NB4 (cell line): ENCODE measurements at places on chromosomes 7 and 10.

DNA sequence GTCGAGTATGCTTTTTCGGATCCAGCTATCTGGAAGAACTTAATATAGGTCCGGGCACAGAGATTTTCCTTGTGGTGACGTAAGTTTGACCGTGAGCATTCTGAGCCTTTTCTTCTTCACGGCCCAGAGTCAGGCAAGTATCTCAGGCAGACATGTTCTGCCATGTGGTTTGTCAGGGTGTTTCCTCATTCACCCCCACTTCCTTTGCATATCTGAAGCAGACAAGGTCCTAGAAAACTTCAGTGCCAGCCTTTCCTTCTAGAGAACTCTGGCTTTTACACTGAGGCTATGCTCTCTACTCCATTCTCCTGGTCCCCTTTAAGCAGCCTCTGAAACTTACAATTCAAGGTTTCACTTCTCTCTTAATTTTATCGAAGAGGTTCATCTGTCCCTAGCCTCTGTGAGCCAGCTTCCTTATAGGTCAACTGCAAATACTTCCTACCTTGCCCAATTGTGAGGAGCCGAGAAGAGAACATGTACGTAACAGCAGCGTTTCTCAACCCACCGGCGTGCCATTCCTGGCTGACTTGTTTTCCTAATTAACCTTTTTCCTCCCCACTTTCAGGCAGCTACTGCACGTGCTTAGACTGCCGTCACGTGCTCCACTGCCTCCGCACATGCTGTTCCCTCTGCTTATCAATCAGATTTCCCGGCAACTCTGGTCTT lies 47.3 kb downstream of the CDCA7L start:
- peak; percentile 69 for DNase-seq

GRCh38 chr10:63142136-63142535 lies 9.0 kb downstream of the NRBF2 start:
- no peak for DNase-seq

DNA sequence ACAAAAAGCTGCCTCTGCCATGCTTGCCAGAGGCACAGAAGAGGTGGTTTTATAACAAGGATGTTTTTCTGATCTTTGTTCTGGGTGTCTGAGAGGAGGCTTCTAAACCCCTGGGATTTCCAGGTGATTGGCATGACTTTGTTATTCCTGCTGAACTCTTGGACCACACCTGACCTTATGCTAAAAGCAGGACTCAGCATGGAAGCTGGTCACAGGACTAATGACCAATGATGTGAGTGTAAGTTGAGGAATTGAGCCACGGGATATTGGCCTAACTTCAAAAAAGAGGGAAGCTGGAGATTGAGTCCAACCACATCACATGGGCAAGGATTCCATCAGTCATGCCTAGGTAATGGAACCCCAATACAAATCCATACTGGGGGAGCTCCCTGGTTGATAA lies 437.9 kb downstream of the POM121L12 start:
- DNase-seq, result no peak

DNA sequence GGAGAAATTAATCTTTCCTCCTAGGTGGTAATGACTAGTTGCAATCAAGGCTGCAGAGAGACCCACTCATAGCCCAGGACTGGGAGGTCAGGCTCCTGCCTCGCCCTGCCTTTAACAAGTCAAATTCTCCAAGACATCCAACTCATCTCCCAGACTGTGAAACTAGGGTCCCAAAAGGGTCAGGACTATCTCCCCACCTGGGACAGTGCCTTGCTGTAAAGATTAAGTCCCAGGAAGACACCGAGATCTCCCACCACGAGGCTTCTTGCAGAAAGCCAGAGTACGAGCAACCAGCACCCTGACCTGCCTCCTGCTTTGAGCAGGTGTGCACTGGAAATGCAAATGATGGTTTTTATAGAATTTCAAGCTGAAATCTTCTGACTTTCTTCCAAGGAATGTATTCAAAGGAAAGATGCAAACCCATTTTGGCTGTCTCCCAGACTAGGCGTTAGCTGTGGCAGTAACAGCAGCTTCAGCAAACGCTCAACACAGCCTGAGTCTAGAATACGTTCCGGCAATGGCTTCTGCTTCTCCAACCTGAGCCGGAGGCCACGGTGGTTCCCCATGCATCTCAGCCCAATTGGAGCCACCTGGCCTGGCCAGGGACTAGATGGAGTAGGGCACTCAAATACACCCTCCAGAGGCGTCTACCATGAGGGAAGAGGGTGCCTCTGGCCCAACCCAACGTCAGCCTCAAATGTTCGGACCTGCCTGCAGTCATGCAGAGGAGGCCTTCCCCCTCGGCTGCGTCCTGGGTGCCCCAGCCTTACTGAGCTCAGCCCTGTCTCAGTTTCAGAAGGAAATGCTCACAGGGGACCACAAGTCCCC lies 170.4 kb downstream of the PRKAG2 start:
- DNase-seq, result no peak

- DNase-seq, result peak; percentile 96
Observed at GRCh38 chr7:47291461-47292081, 290.3 kb downstream of the TNS3 start.

- no peak for DNase-seq
Observed at GRCh38 chr10:120415709-120416330, 41.2 kb upstream of the PLPP4 start.

GRCh38 chr7:71566991-71567390 lies 435.0 kb downstream of the GALNT17 start:
- no peak for DNase-seq

GRCh38 chr10:33272635-33273034 lies 61.8 kb downstream of the NRP1 start:
- DNase-seq, result no peak

DNA sequence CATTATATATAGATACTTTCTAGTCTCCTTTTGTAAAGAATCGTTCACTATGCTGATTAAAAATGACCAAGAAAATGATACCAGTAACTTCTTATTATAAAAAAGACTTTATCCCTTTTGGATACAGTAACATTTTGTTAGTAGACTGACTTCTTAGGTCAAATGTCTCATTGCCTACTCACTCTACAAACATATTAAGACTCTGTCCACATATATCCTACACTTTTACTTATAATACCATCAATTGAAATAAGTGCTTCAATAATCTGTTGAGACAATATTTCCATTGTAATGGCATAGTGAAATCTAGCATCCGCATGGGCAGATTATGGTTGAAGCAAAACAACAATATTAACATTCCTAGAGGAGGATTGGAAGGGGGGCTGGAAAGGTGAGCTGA lies 180.6 kb downstream of the ARL4A start:
- no peak for DNase-seq

DNA sequence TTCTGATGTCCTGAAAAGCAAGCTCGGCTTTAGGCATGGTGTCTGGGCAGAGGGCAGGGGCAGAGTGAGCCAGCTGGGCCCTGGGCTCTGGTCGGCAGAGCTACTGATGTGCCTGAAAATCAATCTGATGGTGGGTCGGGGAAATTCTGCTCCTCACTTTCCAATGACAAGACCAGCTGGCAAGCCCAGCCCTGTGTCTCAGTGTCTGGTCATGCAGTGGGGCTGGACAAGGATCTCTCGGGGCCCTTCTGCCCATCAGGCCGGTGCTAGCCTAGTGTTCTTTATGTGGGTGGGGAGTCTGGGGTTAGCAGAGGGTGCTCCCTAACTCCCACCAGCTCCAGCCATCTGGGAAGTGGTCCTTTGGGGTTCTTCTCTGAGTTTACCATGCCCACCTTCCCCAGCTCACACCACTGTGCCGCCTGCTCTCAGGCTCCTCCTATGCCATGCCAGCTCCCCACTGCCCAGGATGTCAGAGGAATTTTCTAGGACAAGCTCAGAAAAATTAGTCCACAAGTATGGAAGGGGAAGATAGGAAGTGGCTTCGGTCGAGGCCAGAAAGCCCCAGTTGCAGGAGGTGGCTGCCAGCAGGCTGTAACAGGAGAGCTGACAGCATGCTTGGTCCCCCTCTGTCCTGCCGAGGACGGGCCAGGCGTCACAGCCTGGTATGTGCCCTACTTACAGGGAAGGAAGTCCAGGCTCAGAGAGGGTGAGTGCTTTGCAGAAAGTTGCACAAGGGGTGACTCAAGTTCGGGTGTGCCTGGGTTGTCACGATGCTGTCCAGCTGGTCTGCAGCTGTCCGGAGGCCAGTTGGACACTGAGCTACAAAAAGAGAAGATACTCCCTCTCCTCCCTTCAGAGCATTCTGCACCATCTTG lies 135.2 kb downstream of the ADCY1 start:
- DNase-seq, result no peak

- no peak for DNase-seq
Observed at GRCh38 chr10:109467551-109467950, 455.8 kb downstream of the XPNPEP1 start.

DNA sequence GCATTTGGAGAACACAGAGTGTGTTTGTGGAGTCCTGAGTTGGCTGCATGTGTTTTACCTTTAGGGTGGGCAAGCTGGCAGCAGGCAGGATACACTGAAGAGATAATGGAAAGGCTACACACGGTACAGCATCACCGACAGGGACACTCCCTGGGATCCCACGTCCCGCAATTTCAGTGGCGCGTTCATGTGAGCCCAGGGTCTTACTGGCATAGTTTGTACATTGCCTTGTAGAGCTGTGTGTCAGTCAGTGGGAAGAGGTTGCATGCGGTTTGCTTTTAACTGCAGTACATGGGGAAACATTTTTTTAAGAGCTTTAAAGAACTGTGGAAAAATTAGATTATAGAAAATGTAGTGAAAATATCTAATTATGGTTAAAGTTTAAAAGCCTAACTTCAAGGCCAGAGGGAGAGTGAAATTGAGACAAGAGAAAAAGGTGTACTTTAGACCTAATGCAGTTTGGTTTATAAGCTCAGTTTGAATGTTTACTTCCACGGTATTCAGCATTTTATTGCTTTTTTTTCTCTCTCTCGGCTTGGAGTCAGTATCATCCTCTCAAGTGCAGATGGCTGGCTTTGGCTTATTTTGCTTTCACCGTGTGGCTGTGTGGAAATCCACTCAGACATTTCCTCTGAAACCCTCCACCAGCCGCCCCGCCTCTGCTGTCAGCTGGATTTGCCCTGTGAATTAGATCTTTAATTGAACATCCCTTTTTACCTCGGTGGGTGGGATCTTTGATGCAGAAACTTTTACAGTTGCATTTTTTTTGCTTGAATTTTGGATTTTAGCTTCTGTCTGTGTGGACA lies 364.2 kb upstream of the COBL start:
- no peak for DNase-seq

- no peak for DNase-seq
Observed at GRCh38 chr7:71595176-71595575, 463.2 kb downstream of the GALNT17 start.

GRCh38 chr7:6012355-6013104 lies 3.5 kb downstream of the AIMP2 start:
- peak; percentile 40 for DNase-seq

- no peak for DNase-seq
Observed at GRCh38 chr7:1725766-1726630, 55.9 kb downstream of the ELFN1 start.

GRCh38 chr10:12980713-12981306 lies 20.7 kb downstream of the CCDC3 start:
- no peak for DNase-seq

GRCh38 chr10:27743877-27744801 lies 1.5 kb downstream of the MKX start:
- peak; percentile 40 for DNase-seq

GRCh38 chr7:92747041-92747835 lies 89.1 kb downstream of the CDK6 start:
- DNase-seq, result no peak

- no peak for DNase-seq
Observed at GRCh38 chr7:141027043-141027442, 12.3 kb upstream of the MRPS33 start.

GRCh38 chr10:121240011-121240410 lies 358.2 kb downstream of the FGFR2 start:
- DNase-seq, result peak; percentile 7

DNA sequence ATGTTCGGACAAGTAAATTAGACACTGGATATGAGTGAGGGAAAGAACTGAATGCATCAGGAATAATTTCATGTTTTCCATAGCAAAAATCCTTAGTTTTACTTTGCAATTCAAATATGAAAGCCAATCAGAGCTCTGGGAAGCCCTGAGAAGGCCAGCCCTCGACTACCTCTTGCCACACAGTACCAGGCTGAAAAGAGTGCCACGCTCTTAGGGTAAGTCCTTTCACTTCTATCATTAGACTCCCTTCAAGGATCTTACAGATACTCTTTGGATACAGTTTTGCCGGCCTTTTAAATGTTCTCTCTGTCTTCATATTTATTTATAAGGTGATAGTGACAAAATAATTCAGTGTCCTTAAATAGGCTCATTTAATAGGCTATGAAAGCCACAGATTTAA lies 1.9 kb downstream of the COBL start:
- DNase-seq, result no peak

GRCh38 chr7:134548877-134549276 lies at the start of gene AKR1B15:
Gene AKR1B15 (plus strand): TSS chr7:134549110. CDS start chr7:134564620, 15,510 bp downstream.
- DNase-seq, result peak; percentile 84

DNA sequence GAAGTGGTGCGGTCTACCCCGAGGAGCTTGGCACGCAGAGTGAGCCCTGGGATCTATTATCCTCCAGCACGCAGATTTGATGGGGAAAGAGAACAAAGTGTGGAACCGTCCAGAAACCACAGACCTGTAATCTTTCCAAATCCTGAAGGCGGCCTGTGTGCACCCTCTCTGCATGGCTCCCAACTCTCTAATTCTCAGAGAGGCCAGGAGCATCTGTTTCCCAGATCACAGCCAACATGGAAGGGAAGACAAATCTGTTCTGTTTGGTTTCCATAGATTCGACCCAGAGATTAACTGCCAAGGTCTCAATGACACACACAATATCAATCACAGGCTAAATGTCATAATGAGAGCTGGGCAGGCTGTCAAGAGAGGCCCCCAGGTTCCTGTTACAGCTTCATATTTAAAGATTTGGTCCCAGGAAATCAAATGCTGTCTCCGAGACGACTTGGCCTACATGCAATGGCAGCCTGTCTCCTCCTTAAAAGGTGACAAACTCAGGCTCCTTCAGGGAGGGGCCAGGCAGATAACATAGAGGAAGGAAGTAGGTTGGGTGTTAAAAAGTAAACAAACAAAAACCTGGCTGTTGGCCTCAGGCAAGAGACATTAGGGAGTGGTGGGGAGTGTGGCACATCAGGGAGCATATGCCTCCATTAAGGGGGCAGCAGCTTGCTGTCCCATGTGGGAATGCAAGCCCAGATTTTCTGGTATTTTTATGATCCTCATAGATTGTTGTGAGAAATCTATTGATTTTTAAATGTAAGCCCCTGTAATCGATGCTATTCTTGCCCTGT lies 48.8 kb upstream of the SAMD8 start:
- DNase-seq, result no peak

GRCh38 chr7:38806912-38807311 lies 102.1 kb downstream of the VPS41 start:
- DNase-seq, result no peak

DNA sequence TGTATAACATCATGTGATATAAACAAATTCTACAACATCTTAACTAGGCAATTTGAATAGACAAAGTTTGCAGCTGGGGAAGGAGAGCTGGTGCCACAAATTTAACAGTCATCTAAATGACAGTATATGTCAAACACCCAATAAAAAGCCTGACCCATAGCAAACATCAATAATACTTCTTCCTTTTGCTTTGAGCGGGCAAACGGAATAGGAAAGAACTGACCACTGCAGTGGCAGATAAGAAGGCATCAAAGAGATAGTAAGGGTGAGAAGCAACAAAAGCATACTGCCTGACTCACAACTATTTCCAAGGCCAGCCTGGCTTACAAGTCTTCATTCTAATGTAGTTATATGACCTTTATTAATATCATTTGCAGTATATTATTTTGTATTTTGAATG lies 99.9 kb downstream of the LRRN3 start:
- no peak for DNase-seq
